Stimulated activated naive CD4-positive, alpha-beta T cell treated with Interleukin-2 at 50 U/mL for 16 hours (primary cell): ENCODE measurements at places on chromosomes 3 and 15.

GRCh38 chr15:77839456-77839855 lies 206.7 kb upstream of the LINGO1 start:
- no peak for DNase-seq

- DNase-seq, result no peak
Measured at GRCh38 chr3:127744875-127745274, 72.1 kb downstream of the ABTB1 start.

DNA sequence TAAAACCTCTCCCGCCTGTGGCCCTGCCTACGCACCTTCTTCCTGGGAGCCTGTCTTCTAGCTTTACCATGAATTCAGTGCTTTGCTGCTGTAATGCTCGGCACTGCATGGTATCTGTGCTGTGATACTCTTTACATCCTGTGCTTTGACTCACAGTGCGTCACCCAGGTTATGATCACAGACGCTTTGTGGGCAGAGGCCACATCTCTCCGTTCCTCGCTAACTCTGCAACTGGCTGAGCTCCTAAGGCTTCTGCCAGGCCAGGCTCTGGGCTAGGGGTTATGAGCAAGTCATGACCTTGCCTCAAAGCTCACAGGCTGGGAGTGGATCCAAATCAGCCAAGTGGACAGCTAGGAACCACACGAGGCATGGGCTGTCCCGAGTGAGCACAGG lies 23.2 kb downstream of the SPTBN5 start:
- peak; percentile 47 for DNase-seq

- no peak for DNase-seq
Measured at GRCh38 chr15:53834214-53834613, 74.8 kb upstream of the WDR72 start.
